LNCaP clone FGC (cell line): ENCODE measurements at places on chromosomes 3 and 15.
A peak's percentile ranks its signal among the peaks of the same experiment; 100 is the strongest.

GRCh38 chr15:22887157-22887951 is 48.9 kb downstream of the NIPA2 start:
- DNase-seq: no peak

DNA sequence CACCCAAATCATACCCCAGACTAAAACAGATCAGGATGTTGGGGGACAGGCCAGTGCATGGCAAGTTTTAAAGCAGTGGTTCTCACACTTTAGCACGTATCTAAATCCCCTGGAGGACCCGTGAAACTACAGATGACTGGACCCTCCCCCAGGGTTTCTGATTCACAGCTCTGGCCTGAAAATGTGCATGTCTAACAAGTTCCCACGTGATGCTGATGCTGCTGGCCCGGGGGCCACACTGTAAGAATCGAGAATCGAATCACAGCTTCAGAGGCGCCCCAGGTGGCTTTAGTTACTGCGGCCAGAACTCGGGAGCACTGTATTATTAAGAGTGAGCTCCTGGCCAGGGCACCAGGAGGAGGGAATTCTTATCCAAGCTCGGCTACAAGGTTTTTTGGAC is 11.6 kb downstream of the ADAMTS17 start:
- no peak for DNase-seq

DNA sequence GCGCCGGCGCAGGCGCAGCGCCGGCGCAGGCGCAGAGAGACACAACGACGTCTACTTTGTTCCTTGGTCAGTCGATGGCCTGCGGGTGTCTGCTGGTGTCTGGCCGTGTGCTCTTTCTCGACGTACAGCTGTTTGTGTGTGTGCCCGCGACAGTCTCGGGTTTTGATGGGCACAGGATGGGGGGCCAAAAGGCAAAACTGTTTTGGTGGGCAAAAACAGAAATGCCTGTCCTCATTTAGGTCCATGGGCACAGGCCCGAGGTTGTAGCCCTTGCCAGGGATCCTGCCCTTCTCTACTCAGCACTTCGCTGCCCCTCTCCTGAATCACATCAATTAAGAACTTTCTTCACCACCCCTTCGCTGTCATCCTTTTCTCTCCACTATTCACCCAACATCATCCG is 184.8 kb upstream of the CHL1 start:
- no peak for DNase-seq

- DNase-seq: no peak
Observed at GRCh38 chr3:100032243-100032642, 82.1 kb downstream of the FILIP1L start.

- DNase-seq: no peak
Observed at GRCh38 chr3:45936261-45936660, 7.0 kb upstream of the CXCR6 start.

DNA sequence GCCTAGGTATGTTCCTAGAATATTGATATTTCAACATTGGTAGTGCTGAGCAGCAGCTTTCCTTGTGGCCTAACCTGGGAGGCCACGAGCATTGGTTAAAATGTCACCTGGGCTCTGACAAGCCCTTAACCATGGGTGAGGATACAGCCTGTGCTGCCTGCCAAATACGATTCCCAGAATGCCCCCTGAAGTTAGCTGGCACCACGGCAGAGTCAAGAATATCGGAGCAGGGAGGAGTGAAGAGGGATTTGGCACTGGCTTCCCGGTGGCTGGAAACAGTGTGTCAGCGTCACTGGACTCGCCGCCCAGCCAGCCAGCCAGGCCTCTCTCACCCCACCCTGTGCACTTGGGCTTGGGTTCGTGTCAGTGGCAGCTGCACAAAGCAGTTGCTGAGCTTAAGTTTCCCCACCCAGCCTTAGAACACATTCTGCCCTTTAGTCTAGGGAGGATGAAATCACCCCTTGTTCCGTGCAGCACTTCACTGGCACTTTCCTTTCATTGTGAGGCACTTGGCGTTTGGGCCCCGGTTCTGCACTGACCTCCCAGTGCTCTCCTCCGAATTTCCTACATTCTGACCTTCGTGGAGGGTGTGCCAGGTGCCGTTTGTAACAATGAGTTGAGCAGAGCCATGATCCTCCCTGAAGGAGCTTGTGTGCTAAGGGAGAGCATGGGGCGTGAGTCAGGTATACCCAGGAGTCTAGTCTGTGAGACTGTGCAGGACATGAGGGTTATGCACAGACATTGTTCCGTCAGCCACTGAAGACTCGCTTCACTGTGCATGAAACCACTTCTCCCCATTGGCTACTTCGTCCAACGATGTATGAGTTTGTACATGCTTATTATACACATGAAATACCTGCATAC is 152.8 kb upstream of the BHLHE40 start:
- DNase-seq: no peak

- peak; percentile 82 for DNase-seq
Observed at GRCh38 chr3:43001094-43001553, 22.0 kb downstream of the GASK1A start.

DNA sequence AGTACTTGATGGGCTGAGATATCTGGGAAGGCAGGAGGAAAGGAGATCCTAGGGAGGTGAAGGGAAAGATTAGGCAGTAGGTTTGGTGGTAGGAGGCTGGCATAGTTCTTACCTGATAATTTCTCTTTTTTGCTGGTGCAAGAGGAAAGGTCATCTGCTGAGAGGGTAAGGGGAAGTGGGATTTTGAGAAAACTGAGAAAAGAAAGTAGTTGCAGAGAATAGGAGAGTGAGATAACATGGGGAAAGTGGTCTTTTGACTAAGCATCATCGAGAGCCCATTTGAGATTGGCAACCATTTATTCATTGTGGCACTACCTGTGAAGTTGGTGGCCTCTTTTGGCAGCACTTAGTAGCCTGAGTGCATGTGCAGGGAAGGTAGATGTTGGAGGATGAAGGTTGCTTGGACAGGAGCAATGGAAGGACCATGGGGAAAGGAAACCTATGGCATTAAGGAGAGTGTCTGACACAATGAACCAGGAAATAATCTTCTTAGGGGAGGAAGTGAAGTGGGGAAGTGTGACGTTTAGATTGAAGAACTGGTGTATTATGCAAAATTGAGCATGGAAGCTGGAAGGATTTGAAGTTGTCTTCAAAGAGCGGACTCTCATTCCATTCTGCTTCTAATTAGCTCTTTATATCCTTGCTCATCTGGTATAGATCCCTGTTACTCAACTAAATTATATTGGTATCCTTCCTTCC is 21.9 kb upstream of the USP13 start:
- no peak for DNase-seq

- DNase-seq: no peak
Observed at GRCh38 chr3:130934442-130935089, 40.7 kb downstream of the ATP2C1 start.

GRCh38 chr3:105368566-105369499 is 2.1 kb downstream of the ALCAM start:
- DNase-seq: peak; percentile 72

- no peak for DNase-seq
Observed at GRCh38 chr3:146543461-146544001, 876 bp downstream of the PLSCR1 start.

DNA sequence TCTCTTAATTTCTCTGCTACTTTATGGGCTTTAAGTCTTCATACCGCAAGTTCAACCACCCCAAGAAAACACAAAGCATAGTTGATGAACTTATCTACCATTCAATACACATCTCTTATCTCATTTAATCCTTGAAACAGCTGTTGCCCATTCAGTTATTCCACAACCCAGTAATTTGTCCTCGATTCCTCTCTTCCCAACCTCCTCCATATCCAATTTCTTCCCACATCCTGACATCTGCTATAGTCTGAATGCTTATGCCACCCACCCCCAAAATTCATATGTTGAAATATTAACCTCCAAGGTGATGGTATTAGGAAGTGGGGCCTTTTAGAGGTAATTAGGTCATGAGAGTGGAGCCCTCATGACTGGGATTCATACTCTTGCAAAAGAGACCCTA is 345.4 kb downstream of the ERC2 start:
- DNase-seq: no peak

GRCh38 chr15:71237456-71238188 is 122.4 kb downstream of the THSD4 start:
- DNase-seq: no peak

GRCh38 chr3:45817831-45818522 is 21.6 kb upstream of the SLC6A20 start:
- DNase-seq: peak; percentile 91

GRCh38 chr15:99135194-99135593 is 30.3 kb downstream of the SYNM start:
- no peak for DNase-seq

DNA sequence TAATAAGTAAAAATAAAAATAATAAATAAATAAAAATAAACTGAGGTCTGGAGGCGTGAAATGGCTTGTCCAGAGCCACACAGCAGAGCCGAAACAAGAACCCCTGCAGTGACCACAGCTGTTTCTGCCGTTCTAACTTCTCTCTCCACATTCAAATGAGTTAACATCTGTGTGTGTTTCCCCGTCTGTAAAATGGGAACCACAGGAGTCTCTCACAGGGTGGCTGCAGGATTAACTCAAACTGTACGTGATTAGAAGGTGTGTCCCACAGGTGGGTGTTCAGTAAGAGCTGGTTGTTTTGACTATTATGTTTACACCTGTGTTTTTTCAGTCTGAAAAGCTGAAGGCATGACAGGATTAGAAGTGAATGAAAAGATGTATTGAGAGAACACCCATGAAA is 27.0 kb upstream of the MUC4 start:
- no peak for DNase-seq

DNA sequence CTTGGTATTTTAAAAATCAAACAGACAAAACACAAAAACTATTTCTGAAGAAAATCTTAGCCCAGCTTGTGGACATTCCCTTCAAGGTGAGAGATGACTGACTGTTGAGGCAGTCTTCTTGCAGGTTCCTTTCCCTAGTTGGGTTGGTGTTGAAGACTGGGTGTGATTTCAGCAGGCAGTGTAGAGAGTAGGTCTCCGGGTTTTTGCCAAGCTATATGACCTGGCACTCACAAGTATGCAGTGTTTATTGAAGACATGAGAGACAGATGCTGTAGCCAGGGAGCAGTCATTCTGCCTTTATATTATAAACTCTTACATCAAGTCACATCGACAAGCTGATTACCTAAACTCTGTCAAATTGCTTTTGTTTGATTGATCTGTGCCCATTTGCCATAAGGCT is 17.5 kb downstream of the SENP8 start:
- DNase-seq: no peak

- DNase-seq: no peak
Observed at GRCh38 chr15:64527263-64527984, 67.0 kb downstream of the ZNF609 start.
